ENCODE measurements at places on chromosomes 5 and 9.
A peak's percentile ranks its signal among the peaks of the same experiment; 100 is the strongest.

- no peak for DNase-seq
Measured at GRCh38 chr9:113317777-113318176, 14.6 kb upstream of the RNF183 start.

- DNase-seq: no peak
Measured at GRCh38 chr9:136567651-136568287, 21.9 kb upstream of the NOTCH1 start.

- no peak for DNase-seq
Measured at GRCh38 chr9:90504486-90504885, 138.1 kb downstream of the DIRAS2 start.

DNA sequence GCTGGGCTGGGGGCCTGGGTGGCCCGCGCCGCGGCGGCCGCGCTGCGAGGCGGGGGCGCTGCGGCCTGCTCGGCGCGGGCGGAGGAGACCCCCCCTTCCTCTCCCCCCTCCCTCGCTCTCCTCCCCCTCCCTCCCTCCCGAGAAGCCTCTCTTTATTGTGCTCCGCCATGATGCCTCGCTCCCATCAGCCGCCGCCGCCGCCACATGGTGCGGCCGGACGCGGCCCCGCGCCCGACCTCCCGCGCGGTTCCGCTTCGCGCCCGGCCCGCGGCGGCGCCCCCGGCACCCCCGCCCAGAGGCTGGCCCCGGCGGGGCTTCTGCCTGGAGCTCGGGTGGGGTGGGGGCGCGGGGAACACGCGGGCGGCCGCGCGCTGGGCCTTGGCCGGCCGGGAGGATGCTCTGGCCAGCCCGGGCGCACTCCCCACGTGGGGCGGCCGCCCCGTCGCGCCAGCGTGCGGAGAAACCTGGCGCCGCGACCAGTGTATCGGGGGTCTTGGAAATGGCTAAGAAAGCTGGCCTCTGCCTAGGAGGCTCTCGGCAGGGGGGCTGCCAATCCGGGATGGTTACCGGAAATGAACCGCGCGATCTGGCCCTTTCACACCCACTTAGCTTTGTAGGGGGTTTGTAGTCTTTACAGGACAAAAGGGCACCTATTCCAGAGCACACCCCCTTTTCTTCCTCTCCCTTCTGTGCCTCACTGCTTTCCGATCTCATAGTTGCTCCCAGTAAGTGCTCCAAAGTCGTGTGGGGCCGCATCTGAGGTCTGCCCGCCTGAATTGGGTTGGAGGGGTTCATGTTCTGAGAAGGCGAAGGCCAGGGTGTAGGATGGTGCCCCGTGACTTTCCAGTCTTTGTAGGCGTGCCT is 1.0 kb downstream of the SET start:
- DNase-seq: peak; percentile 90

GRCh38 chr9:96020300-96020791 is 144.9 kb downstream of the ERCC6L2 start:
- DNase-seq: no peak

DNA sequence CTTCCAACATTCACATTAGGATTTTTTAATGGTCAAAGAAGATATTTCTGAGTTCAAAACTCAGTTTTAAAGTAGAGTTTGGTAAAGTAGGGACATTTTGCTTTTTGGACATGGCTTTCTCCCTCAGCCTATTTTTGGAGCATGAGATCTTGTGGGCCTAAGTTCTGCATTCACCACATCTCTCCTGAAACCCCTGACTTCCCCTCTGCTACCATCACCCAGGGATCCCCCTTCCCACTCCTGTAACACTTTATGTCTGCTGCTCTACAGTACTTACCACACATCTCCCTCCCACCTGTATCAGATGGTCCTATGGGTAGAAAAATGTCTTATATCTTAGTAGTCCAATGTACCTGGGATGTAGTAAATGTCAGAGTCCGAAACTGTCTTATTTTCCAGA is 48.2 kb upstream of the JAK2 start:
- peak; percentile 33 for DNase-seq

- DNase-seq: no peak
Measured at GRCh38 chr5:135735831-135736230, 98.6 kb upstream of the SLC25A48 start.

DNA sequence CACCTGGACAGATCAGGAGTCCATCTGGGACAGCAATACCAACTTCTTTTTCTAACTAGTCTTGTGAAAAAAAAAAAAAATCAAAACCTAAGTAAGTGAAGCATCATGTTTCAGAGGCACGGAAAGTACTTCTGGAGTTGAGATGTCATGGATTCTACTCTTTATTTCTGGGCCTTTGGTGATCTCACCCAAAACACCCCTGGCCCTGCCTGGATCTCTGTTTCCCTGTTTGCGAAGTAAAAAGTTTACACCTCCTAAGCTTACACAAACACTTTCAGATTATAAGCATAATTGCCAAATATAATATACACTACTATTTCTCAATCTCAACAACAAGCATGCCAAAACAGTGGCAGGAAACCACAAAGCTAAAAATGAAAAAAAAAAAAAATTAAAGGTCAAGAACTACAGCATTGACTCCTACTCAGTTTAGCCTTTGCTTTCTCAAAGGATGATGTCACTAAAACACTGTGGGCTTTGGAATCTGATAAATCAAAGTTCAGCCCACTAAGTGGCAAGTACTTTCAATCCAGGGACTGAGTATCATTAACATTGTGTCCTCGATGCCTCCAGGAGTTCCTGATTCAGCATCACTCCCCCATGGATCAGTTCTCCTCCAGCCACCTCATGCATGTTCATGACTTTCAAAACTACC is 291.9 kb downstream of the NFIB start:
- no peak for DNase-seq

DNA sequence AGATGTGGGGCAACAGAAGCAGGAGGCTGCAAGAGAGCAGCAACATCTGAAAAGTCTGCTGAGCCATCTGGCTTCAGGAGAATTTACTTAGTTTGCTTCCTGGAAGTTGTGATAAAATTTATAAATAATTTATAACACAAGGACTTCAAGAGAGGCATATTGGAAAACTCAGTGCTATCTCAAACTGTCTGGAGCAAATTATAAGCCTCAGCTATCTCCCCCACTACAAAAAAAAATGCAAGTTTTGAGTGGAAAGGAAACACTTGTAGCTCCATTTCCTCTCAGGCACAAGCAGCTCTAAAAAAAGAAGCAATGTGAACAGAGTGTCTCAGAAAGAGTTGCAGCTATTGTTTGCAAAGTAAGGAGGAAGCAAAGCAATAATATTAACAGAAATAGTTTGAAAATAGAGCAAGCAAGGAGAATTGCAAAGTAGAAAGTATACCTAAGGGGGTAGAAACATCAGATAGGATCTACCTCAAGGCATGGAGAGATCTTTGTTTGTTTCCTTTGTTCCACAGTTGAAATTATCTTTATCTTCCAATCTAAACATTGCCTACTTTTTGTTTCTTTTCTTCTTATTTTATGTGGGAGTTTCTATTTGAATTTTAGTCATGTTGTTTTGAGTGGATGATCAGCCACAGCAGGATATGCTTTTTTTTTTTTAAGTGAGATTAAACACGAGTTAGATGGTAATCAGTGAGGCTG is 55.9 kb upstream of the IL6ST start:
- no peak for DNase-seq

DNA sequence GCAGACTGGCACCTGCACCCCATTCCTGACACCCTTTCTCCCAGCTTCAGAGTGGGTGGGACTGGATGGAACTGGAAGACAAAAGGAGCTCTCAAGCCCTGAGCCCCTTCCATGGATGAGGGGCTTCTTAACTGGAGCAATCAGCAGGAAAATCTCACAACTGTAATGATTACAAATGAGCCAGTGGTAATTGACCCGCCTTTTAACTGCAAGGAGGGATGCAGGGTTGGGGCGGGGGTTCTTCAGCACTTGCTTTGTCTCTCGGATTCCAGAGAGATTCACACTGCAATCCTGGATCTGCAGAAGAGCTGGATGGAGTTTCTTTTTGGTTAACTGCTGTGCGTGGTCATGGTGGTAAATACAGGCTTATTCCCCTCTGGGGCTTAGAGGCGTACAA is 160.1 kb upstream of the SHB start:
- DNase-seq: no peak

GRCh38 chr5:58925627-58926540 is 343.0 kb downstream of the RAB3C start:
- no peak for DNase-seq

GRCh38 chr5:76273206-76273885 is 129.7 kb upstream of the IQGAP2 start:
- no peak for DNase-seq

DNA sequence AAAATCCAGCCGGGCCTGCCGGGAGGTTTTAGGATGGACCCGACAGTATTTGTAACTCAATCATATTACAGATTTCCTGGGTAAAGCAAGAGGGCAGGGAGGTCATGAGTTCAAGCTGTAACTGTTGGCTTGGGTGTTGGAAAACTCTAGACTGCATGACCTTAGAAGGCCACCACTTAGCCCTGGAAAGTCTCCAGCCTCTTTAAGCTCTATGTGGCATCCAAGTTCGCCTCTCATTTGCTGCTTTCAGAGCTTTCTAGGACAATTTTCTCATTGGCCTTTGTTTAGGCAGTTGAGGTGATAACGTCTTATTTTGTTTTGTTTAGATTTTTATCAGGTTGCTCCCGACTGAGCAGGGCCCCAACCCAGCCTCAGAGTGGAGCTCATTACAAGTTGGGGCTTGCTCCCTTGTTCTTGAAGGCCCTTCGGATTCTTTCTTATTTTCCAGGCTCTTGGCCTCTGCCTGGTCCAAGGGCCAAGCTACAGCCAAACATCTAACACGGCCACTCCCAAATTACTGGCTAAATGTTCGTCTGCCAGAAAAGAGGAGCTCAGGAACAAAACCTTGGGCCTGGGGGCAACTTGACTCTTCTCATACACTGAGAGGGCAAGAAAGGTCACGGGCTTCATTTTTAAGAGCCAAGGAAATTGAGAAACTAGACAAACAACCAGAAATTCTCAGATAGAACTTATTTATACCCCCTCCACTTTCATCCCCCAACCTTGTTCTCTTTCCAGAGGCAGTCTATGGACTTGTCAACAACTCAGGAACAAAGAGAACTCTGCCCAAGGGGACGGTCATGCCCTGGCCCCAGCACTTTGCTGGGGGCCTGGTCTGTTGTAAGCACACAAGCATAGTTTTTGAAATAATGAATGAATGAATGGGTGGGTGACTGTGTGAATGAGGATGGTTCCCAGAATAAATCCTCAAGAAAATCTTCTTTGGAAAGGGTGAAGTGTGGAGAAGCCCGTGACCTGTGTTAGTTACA is 526.9 kb downstream of the BNC2 start:
- no peak for DNase-seq

DNA sequence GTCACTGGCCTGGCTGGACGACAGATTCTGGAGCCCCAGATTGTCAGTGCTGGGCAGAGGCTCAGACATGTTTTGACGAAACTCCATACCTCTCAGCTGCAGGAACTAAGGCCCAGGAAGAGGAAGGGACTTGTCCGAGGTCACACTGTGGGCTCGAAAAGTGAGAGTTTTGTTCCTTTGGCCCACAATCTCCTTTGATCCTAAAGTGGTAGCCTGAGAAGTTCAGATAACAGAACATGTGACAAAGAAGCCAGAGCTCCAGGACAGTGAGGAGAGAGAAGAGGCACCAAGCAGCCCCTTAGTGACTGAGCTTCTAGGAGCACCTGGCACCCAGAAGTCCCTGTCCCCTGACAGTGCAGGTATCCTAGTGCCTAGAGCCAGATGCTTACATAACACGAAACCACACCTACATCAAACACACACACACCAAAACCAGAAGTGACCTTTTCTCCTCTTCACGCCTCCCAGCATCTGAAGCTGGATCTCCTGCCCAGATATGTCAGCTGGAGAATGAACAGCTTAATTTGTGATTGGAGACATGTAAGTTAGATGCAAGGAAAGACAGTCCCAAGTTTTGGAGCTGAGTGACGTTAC is 88.9 kb downstream of the ADRB2 start:
- no peak for DNase-seq

DNA sequence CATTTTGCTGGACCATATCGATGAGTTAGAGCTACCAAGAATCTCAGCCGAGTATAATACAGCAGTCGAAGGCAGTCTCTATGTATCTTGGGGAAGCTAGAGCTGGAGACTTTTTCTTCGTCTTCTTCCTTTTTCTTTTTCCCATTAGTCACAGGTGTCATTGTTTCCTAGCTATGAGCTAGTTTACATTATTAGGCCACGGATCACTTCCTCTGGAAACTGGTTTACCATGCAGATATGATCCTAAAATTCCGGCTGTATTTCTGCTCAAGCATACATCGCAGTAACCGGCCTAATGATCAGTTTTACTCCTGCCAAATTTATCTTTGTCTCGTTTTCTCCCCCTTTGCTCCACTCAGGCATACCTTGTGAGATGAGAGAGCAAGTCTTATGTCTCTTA is 312.8 kb downstream of the ARHGAP26 start:
- DNase-seq: no peak

- peak; percentile 30 for DNase-seq
Measured at GRCh38 chr9:95167998-95168397, 149.5 kb downstream of the FANCC start.

GRCh38 chr5:150503977-150504620 is 3.8 kb upstream of the NDST1 start:
- DNase-seq: no peak

DNA sequence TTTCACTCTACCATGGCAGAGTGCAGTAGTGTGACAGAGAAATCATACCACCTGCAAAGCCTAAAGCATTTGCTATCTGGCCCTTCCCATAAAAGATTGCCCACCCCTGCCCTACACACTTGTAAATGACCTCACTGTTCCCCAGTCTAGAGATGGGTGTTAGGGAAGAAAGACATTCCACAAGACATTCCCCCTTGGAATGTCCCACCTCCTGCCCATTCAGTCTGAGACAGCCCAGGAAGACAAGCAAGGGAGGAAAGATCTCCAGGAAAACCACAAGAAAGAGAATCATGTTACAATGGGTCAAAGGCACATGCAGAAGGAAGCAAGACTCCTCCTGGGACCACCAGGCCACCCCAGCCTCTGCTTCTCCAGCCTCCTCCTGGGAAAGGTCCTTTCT is 230.0 kb downstream of the AGTPBP1 start:
- DNase-seq: no peak

DNA sequence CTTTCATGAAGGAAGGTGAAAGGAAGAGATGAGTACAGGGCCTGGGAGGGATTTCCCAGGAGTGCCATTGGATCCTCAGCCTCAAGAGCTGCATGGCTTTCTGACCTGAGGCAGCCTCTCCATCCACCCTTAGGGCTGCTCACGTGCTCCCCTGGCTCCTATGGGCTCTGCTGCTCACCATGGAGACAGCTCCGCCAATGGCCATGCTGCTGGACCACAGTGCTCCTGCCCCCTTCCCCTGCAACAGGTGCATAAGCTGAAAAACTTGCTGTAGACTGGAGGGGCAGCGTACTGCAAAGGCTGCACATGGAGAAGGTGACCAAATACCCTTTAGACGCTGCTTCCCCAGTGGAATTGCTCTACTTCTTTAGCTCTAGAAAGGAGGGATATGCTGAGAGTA is 112.7 kb upstream of the PANK3 start:
- DNase-seq: no peak

DNA sequence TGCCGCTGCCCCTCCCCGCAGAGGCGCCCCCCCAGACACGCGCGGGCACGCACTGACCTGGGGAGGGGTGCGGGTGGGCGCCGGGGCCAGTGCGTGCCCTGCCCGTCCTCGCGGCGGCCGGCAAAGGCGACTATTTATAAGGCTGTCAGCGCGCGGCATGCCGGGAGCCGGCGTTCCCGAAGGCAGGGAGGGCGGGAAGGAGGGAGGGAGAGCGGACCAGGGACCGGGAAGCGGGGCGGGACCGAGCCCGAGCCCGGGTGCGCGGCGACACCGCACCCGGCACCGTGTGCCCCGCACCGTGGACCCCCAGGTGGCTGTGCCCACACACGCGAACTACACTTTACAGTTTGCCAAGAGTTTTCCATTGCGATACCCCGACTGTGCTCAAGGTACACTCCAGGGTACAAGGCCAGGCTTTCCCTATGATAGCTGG is at the start of gene AK1:
Gene AK1, minus strand, starts transcription at position 110 of the 433 bp plus-strand sequence. CDS start 3,058 bp downstream, outside the sequence.
- no peak for DNase-seq

GRCh38 chr5:7747728-7748127 is 103.2 kb downstream of the CFAP90 start:
- DNase-seq: no peak

Data from GM13977 (cell line).